ENCODE measurements at places on chromosomes 6 and 20.

DNA sequence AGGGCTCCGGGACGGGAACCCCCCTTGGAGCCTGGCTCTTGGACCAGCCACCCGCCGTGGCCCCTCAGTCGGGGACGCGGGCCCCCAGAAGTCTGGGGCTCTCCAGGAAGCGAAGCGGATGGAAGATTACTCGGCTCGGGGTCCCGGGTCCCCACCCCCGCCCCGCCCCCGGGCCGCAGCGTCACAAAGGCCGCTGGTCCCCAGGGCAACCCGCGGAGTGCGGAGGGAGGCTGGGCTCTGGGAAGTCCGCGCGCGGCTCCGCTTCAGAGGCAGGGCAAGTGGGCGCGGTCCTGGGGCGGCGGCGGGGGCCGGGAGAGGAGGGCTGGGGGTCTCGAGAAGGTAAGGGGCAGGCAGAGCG lies at the start of gene FNDC11:
Gene FNDC11 (plus strand): TSS at position 227 of the 358 bp plus-strand sequence. CDS start 1,505 bp downstream, outside the sequence.
- peak; percentile 51 for DNase-seq

GRCh38 chr6:52509281-52510212 lies 67.3 kb downstream of the TRAM2 start:
- no peak for DNase-seq

DNA sequence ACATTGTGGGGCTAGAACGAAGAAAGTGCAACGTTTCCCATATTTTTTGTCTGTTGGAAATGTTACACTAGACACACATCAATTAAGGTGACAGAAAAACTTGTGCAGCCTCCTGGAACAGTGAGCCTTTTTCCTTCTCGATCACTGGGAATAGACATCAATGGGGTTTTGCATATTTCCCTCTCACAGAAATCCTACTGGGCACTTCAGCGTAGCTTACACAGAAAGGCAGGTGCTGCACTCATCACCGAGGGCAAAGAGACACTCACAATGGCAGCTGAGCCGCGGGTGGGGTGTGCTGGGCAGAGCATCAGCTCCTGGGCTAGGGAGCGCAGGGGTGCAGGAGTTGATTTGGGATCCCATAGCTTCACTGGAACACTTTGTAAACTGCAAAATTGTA lies 64.5 kb downstream of the THBS2 start:
- no peak for DNase-seq

- no peak for DNase-seq
These were observed 523.6 kb downstream of the KIF16B start for GRCh38 chr20:16049529-16050093.

- DNase-seq, result no peak
These were observed 80.9 kb downstream of the EPB41L2 start for GRCh38 chr6:130982135-130982534.

GRCh38 chr20:34581341-34582184 lies 23.0 kb downstream of the MAP1LC3A start:
- DNase-seq, result no peak

DNA sequence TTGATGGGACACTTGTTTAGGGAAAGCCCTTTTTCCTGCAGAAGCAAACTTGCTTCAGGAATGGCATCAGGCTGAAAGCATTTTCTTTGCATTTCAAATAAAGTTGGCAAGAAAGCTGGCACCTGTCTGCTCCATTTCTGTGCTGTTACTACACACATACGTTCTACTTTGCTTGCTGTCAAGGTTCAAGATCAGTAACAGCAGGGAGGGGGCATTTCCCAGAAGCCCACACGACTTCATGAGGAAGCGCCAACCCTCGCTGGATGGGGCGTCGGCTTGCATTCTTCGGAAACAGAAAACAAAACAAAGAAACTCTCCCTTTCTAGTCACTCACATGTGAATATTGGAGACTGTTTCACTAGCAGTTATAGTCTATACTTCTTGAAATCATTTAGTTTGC lies 46.4 kb downstream of the AKAP12 start:
- DNase-seq, result no peak

- DNase-seq, result no peak
These were observed 153.7 kb downstream of the HACE1 start for GRCh38 chr6:104705916-104706442.

GRCh38 chr6:33952016-33952415 lies 148.2 kb upstream of the MLN start:
- DNase-seq, result no peak

DNA sequence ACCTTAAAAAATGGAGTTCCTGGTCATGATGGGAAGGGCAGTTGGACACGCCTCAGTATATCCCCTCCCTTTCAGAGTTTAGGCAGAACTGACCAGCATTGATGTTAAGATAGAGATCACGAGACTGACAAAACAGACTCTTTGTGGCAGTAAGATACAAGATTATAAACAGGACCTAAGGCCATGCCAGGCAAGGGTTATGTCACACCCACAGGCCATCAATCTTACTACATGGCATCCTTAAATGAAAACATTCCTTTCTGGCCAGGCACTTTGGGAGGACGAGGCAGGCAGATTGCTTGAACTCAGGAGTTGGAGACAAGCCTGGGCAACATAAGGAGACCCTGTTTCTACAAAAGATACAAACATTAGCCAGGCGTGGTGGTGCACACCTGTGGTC lies 129.3 kb upstream of the MLN start:
- no peak for DNase-seq

GRCh38 chr6:167317172-167317571 lies 7.7 kb upstream of the TTLL2 start:
- DNase-seq, result no peak

- no peak for DNase-seq
These were observed 330.2 kb downstream of the BCKDHB start for GRCh38 chr6:80436663-80437062.

DNA sequence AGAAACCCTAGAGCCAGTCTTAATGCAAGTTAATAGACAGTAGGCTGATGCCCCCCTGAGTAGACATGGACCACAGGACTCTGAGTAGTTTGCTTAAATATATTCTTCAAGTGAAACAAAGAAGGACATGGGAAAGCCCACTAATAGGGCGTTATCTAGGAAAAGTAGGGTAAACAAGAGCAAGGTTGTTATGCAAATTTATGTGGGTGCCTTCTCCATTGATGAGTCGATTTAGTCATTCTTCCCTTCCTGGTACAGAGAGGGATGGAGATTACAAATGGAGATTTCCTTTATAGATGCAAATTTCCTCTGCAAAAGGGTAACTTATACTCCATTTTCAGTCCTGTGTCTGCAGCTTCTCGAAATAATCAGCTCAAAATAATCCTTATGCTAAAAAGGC lies 262.0 kb downstream of the CD83 start:
- DNase-seq, result no peak

DNA sequence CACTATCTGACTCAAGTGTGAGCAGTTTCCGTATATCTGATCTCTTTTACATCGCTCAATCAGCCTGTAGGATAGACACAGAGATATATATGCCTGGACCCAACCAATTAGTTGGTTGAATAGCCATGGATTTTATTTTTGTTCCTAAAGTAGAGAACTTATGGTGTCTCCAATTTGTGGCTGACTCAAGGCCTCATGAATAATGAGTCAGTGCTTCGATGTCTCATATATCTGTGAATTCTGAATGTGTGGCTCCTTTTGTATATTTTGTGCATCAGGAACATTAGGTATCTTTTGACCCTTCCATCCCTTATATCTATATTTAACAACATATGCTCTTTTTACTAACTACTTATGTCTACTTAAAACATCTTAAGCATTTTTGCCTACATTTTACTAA lies 64.5 kb downstream of the OR2B2 start:
- no peak for DNase-seq

DNA sequence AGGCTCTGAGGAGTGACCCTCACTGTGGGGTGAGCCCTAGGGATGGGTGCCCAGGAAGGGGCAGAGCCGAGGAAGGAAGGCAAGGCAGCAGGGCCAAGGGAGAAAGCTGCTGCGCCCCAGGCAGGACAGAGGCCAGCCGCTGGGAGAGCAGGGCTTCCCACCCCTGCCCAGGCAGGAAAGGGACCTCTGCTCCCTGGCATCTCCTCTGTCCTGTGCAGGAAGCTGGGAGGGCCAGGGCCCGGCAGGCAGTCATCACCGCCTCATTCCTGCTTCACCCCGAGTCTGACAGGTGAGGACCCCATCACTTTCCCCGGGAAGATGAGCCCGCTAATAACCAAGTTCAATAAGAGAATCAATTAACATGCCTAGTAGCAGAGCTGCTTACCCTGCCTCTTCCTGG lies 81.3 kb downstream of the EDN3 start:
- DNase-seq, result no peak

DNA sequence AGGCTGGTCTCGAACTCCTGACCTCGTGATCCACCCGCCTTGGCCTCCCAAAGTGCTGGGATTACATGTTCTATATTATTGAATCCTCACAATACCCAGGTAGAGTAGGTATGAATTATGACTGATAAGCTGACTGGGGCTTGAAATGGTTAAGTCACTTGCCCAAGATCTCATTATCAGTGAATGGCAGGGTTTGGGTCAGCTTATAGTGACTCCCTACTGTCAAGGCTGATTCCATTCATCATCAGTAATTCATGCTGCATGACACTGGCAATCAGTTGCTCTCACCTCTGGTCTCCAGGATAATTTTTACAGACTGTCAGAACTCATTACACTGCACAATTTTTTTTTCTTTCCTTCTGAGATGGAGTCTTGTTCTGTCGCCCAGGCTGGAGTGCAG lies 127.6 kb downstream of the KIF13A start:
- no peak for DNase-seq

DNA sequence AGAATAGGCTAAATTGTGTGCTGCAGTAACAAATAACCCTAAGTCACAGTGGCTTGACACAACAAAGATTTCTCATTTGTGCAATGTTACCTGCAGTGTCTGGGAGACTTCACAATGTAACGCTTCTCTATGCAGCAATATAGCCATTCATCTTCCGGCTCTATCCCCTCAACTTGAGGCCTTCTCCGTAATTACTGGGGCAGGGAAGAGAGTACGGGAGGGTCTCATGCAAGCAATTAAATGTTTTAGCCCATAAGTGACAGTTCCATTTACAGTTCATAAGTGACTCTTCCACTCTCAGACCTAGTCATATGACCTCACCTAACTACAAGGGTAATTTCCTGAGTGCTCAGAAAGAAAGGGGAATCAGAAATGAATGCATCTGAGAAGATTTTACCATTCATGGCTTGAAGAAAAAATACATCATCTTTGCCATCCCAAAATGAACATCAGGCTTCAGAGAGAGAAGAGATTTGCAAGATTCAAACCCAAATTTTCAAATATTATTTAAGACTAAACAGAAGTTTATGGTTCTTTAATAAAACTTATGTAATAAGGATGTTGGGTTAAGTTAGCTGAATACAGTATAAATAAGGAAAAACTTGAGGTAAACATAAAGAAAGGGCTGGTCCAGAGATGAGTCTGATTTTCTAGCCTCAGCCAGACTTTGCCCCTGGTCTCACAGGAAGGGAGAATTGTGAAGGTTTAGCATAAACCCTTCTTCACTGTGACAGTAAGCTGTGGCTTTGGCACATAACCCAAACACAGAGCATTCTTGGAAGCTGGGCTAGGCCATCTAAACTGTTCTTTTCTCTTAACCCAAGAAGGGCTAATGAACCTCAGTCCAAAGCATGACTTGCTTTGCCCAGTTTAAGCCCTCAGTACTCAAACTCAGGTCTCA lies 13.3 kb downstream of the GPR6 start:
- no peak for DNase-seq

- no peak for DNase-seq
These were observed 172.4 kb downstream of the MOXD1 start for GRCh38 chr6:132228894-132229293.

DNA sequence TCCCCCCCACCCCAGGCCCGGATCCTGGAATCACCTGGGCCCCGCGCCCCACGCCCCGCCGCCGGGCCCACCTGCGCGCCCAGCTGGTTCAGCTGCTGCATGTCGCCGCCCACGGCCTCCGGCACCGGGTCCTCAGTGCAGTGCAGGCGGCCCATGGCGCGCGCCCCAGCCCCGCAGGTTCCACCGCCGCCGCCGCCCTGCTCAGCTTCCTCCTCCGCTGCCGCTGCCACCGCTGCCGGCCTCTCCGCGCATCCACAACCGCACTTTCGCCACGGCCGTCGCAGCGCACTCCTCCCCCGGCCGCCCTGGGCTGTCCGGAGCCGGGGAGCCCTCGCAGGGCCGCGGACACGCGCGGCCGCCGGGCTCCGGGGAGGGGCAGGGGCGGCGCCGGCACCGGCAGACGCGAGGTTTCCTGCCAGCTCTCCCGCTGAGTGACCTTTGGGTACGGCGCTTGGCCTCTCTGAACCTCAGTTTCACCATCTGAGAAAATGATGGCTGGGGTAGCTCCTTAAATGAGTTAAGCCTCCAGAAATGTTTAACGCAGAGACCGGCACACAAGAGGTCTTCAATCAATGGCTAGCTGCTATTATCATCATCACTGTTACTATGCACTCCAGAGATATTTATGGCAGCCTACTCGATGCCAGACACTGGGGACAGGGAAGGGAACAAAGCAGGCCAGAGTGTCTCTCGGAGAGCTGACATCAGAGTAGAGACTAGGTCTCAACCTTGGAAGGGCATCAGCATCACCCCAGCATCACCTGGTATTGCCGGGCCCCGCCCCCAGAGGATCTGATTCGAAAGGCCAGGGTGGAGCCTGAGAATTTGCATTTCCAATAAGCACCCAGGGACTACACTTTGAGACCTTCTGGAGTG lies at the start of gene COMMD7:
Gene COMMD7 (minus strand): TSS at position 231 of the 876 bp plus-strand sequence. CDS start 76 bp downstream, at position 155.
- DNase-seq, result peak; percentile 75

Measured in stimulated activated CD4-positive, alpha-beta T cell treated with anti-CD3 and anti-CD28 coated beads, Interleukin-4, amount 100 ng/mL, for 1 hour (primary cell).